ENCODE measurements at places on chromosomes 6 and 20.

DNA sequence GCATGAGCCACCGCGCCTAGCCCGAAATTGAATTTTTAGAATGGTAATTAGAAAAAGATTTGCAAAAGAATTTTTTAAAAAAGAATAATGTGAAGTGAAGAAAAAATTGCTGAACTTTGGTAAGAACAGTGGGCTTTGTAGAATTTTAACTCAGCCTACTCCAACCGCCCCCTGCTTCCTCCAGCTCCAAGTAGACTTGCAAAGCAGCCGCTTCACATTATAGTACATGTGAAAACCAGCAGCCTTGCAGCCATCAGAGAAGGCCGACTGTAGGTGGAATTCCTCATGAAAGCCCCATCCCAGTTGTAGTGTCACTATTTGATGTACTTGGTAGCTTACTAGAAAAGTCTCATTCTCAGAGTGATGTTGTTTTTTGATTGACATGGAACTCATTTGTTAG lies 835.6 kb downstream of the TBC1D32 start:
- no peak for DNase-seq

DNA sequence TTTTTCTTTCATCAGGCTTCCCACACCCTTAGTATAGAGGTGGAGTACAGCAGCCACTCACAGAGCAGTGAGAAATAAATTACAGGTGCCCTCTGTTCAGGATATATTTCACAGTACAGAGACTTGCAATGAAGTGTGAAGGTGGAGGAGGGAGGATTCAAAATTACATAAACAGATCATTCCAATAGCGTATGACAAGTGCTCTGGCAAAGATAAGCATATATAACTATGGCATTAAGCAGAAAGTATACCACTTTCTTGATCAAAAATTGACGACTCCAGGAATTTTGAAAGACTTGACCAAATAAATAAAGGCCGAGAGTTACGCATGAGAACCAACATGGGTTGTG lies 108.7 kb downstream of the GPX5 start:
- no peak for DNase-seq

- DNase-seq: no peak
Observed at GRCh38 chr6:3267162-3267561, 8.4 kb downstream of the PSMG4 start.

GRCh38 chr20:19937651-19938420 lies 79.3 kb upstream of the NAA20 start:
- DNase-seq: no peak

GRCh38 chr6:119184008-119184648 lies 105.7 kb upstream of the FAM184A start:
- DNase-seq: no peak

GRCh38 chr20:61839912-61840778 lies 225.5 kb downstream of the TAF4 start:
- no peak for DNase-seq

DNA sequence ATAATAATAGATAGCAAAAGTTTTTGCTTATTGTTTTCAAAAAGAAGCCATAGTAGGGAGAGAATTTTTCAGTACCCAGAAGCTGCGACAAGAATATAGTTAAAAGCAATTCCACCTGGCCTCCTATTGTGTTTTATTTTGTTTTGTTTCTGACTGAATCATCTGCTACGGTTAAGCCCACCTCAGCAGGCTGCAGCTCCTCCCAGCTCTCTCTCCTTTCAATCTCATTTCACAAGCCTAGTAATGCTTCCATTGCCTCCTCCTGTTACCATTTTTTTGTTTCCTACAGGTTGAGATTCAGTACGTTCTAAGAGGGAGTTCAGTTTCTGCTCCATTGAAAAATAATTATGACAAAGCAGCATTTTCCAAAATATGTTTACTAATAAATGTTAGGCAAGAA lies 77.9 kb downstream of the PCSK2 start:
- no peak for DNase-seq

DNA sequence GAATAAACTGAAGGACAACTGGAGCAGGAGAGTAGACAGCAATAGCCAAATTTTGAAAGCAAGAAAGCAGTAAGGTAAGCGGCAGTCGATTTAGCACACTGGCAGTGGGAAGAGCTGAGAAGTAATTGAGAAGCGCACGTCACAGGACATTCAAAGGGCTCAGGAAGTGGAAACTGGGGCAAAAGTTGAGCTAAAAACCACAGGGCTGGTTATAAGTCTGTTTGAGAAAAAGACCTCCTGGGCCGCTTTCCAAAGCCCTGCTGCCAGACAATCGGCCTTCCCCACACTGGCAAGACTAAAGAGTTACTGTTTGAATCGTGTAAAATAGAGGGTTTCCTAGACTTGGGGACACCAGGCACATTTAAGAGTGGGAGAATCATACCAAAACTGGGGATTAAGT lies 161.4 kb downstream of the DNAH8 start:
- DNase-seq: no peak

- DNase-seq: no peak
Observed at GRCh38 chr6:52507557-52508260, 69.2 kb downstream of the TRAM2 start.

DNA sequence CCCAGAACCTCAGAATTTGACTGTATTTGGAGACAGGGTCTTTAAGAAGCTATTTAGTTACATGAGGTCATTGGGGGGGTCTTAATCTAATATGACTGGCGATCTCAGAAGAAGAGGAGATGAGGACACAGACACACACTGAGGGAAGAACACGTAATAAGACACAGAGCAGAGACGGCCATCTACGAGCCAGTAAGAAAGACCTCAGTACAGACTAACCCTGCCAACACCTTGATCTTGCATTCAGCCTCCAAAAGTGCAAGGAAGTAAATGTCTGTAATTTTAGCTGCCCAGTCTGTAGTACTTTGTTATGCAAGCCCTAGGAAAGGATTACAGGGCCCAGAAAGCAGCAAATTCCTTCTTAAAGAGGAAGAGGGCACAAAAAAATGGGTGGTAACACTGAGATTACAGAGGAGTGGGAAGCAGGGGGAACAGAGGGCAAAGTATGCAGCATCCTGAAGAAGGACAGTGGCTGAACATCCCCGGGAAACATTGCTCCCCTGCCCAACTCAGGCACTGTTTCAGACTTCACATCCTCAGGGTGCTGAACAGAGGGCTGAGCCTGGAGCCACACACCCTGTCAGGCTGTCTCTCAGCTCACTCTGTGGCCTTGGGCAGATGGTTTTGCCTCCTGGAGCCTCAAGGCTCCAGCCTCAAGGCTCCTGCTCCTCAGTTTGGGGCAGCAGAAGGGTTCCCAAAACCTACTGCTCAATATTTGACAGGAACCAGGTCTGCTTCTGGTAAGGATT lies 27.9 kb upstream of the SIRPG start:
- no peak for DNase-seq

DNA sequence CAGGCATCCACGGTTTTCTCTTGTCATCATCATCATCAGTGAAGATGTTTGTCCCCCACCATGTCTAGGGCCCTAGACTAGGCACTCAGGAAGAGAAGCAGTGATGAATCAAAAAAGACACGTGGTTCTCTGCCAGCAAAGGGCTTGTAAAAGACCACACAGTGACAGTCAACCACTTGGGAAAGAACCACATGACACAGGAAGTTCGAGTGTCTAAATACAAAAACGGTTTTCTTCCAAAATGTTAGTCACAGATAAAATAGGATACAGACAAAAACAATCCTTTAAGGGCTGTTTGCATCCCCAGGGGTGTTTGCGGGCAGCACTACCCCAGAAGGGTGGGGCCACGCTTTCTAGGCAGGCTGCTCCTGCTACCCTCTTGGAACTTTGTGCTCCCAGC lies 356.8 kb upstream of the AGPAT4 start:
- DNase-seq: no peak

DNA sequence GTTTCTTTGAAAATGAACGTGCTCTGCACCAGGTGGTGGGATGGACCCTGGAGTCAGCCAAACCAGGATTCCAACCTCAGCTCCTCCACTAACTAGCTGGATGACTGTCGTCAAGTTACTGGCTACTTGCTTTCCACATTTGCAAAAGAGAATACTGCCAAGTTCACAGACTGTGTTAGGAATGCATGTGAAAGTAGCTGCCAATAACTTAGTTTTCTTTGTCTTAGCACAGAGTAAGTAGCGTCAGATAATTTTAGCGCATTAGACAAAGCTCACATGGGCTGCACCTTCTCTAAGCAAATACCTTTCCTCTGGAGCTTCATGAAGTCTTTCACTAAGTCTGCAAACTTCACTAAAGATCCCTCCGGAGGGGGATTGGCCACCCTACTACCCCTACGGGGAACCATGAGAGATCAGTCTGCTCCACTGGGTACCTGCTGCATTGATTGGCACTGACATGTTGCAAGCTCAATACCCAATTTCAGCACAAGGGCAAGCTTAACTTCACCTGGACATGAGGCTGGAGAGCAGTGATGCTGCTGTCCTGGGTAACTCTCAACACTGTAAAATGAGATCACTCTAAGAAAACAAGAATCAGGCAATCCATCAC lies 113.9 kb downstream of the MBOAT1 start:
- DNase-seq: no peak

GRCh38 chr6:67287566-67287965 lies 1347.5 kb upstream of the ADGRB3 start:
- DNase-seq: no peak

DNA sequence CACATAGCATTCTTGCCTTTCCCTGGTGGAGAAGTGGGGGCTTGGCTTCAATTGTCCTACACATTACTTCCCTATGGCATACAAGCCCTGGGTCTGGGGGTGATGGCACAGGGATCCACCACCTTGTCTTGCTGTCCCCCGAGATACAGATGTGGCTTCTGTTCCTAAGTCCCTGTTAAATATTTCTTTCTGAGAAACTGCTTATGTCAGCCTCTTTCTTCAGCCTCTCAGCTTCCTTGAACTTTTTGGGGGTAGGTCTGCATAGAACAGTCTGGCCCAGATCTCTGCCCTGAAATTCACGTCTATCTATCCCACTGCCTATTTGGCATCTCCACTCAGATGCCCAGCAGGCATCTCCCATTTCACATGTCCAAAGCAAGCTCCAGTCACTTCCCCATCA lies 177.4 kb downstream of the SCP2D1 start:
- no peak for DNase-seq

DNA sequence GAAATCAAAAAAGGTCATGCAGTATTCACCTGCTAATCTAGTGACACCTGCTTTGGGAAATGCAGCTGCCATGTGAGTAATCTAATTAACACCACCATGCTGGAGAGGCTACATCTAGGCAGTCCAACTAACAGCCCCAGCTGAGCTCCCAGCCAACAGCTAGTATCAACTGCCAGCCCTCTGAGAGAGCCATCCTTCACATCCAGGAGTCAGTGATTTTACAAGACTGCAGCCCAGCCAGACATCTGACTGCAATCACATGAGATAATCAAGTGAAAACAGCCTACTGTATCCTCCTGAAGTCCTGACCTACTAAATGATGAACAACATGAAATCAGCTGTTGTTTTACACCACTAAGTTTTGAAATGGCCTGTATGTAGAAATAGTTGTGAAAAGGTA lies 298.4 kb downstream of the TRDN start:
- DNase-seq: no peak

DNA sequence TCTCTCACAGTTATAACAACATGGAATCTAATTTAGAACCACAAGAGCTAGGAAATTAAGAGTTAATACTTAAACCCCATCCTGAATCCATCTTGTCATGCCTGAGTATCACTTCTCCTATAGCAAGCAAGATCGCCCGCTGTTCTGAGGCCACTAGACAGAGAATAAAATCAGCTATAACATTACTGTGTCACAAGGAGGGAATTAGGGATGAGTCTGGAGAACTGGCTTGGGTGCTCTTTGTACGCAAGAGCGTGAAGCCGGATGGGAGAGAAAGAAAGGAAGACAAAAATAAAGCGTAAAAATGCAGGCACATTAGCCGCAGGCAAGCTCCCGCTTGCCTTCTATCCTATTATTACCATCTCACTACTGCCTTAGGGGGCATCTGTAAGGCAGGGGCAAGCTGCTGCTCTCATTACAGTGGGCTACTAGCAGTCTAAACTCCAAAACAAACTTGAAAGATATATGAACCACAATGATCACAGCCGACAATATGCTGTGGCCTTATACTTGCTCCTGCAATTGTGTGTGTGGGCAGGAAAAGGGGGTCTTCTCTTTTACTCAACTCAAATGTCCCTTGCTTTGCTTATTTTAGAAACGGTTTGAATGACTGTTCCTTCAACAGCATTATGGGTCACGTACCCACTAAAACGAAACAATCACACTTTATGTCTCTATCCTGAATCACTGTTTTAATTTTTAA lies 81.9 kb downstream of the GJA10 start:
- no peak for DNase-seq

DNA sequence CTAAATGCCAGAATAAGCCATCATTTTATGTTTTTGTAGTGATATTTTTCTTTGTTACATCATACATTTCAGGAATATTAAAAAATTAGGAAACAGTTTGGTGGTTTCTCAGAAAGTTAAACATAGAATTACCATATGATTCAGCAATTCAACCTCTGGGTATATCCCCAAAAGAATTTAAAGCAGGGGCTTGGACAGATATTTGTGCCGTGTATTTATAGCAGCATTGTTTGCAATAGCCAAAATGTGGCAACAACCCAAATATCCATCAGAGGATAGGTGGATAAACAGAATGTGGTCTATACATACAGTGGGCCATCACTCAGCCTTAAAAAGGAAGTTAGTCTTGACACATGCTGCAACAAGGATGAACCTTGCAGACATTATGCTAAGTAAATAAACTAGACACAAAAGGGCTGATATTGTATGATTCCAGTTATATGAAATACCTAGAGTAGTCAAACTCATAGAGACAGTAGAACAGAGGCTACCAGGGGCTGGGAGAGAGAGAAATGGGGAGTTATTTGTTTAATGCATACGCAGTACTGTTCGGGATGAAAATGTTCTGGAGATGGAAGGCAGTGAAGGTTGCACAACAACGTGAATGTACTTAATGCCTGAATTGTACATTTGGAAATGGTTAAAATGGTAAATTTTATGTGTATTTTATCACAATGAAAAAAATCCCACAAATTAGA lies 18.9 kb upstream of the TRAF3IP2 start:
- DNase-seq: no peak

DNA sequence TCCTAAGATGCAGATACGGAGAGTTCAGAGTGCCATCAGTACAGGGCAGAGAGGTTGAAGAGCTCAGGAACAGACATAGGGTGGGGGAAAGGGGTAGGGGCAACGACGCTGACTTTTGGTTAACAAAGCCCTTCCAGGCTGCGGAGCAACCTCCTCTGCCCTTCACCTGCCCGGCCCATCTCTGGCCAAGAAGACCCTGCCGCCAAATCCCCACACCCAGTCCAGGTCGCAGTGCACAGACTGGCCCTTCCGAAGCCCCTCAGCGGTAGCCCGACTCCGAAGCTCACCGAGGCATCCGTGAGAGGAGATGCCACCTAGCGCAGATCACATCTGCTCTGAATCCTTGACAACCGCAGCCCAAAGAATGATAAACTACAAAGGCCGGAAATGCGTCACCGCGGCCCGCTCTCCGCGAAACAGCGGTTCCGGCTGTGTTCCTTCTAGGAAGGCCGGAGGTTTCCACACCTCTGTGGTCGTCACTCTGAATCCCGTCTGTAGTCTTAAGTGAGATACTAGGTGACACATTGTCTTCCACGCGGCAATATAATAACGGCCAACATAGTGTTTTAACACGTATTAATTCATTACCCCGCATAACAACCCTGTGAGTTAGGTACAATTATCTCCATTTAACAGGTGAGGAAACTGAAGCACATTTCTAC lies at the start of gene ZSCAN23:
ZSCAN23 (minus strand) TSS at position 380 of the 662 bp plus-strand sequence. CDS start 7,225 bp downstream, outside the sequence.
- DNase-seq: no peak

All from cortex of kidney (tissue), 1 donor.